ENCODE measurements at places on chromosomes 3 and 15.

DNA sequence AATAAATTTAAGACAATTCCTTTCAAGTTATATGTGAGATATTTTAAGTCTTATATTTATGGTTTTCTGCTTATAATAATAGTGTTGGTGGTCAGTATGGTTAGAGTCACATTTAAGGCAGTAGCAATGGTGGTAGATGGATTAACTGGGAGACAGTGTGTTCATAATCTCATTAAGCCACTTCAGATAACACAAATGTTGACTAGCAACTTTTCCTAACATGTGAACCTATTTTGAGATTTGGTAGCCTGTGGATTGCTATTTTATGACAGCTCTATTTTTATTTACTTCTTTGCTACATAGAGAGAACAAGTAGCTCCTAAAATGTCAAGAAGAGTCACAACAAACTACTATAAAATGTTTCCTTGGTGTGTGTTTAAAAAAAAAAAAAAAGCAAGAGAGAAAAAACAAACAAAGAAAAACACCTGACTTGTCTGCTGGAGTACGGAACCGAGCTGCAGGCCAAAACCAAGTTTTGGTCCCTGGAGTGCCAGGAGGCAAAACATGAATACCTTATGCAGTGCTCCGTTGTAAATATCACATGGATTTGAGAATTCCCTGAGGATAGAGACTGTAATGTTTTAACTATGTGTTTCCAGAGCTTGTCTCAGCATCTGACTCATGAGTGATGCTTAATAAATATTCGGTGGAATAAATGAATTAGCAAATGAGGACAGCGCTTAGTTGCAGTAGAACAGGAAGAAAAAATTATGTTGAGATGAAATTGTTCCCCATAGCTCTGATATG, 457.1 kb upstream of the ROBO2 start:
- DNase-seq: no peak

DNA sequence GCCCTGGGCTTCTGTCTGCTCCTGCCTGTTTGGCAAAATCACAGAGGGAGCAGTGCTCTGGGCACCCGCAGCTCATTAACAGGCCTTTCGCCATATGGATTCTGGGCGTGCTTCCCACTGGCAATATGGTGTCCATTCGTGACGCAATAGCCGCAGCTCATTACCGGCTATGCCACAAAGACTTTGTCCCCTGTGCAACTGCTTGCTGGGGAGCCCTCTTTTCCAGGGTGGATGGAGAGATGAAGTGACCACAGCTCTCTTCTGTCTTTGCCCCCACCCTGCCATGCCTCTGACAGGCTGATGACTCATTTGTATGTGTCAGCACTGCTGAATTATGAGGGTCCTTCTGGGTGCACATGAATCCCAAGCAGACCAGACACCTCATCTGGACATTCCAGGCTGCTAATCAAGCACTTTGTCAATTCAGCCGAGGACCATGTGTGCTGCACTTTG, 214.3 kb upstream of the FEZF2 start:
- no peak for DNase-seq

GRCh38 chr3:134351427-134351826, 22.8 kb downstream of the AMOTL2 start:
- DNase-seq: no peak

GRCh38 chr3:113040231-113040630, 49.4 kb downstream of the GTPBP8 start:
- no peak for DNase-seq

- DNase-seq: peak; percentile 42
Observed at GRCh38 chr3:5806192-5806591, 618.7 kb downstream of the EDEM1 start.

DNA sequence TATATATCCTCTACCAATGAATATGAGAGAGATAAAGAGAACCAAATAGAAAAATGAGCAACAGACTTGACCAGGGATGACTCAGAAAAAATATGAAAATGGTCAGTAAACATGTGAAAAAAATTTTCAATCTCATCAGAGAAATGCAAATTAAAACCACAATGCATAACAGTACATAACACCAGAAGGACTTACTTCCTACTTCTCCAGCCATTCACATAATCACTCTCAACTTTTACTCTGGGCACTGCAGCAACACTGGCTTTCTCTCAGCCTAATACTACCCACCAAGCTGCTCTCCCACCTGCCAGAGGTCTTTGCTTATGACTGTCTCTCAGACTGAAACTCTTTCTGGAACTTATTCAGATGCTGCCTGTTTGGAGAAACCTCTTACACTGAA, 49.4 kb downstream of the DPH6 start:
- DNase-seq: no peak

DNA sequence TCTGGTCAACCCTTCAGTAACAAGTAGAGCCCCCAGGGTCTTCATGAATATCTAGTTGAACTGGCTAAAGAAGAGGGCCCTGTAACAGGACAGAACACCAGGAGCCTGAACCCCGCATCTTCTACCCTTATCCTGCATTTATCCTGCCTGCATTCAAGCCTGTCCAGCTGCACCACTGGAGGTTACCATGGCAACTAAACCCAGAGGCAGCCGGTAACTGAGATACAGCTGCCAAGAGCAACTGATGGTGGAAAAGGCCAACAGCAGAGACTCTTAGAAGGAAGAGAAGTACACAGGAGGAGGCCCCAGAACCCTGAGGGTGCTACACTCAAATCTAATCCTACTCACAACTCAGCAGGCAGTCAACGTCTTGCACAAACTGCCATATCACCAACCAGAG, 3.7 kb upstream of the PRKAR2A start:
- DNase-seq: no peak

DNA sequence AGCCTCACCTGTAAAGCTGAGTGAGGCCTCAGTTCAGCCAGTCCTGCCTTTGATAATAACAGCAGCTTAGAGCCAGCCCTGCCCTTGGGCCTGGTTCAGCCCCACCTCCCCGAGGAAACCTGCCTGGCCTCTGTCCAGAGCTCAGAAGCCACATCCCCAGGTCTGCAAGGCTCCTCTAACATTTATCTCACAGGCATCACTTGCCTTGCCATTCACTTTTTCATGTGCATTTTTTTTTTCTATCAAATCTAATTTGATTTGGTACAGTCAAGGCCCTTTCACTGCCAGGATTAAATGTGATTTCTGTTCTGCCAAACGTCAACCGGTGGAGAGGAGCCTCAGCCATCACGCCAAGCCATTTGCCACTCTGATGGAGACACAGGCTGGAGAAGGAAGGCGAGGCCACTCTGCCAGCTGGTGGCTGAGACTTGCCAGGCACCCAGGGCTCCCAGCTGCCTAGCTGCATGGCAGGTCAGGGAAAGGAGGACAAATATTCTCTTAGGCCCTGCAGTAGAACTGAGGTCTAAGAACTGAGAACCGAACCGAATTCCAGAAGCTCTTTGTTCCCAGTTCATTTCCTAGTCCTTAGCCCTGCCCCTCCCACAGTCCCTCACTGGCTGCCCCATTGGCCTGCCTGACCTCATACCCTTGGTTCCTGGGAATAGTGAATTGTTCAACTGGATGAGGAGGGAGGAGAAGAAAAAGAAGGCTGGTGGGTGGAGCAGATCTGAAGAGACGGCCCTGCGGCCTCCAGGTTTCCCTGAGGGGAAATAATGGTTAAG, 76.4 kb downstream of the SPSB4 start:
- peak; percentile 73 for DNase-seq

DNA sequence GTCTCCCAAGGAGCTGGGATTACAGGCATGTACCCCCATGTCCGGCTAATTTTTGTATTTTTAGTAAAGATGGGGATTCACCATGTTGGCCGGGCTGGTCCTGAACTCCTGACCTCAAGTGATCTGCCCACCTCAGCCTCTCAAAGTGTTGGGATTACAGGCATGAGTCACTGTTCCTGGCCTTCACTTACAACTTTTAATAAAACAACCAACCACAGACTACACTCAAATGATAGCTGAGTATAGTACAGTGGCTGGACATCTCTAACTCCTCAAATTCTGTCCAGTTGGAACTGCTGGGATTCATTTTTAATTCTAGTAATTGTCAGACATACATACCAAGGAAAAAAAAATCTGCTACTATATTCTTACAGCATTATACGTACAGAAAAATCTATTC, 71.0 kb downstream of the PBRM1 start:
- no peak for DNase-seq

DNA sequence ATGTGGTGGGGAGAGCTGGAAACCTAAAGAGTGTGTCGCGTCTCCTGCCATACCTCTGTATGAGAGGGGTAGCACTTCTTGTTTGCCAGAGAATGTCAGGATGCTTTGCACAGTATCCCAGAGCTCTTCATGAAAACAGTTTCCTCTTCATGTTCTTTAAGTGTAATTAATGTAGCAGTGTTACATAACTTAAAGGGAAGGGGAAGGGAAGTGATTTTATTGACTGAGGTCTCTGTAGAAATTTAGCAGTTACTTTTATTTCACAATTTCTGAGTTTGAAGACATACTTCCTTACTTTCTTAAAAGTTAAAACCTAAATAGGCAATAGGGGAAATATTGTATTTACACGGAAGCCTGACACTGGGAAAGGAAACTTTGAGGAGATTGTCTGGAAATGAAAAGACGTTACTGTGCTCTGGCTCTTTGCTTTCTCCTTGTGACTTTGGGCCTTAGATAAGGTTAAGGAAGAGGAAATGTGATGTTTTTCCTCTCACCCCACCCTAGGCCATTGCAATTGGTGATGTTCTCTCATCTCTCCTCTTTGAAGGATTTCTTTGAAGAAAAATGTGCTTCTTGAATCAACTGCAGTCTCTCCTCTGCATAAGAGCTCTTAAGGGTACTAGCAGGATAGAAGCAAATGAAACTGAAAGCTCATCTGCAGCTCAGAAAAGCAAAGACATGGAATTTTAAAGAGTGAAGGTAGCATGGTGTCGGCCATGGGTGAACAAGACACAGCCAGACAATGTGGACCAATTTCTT, 6.0 kb downstream of the NXPE3 start:
- no peak for DNase-seq

GRCh38 chr3:100698736-100699135, 10.6 kb upstream of the TFG start:
- no peak for DNase-seq

GRCh38 chr3:44240061-44240460, 1.6 kb upstream of the TOPAZ1 start:
- no peak for DNase-seq

DNA sequence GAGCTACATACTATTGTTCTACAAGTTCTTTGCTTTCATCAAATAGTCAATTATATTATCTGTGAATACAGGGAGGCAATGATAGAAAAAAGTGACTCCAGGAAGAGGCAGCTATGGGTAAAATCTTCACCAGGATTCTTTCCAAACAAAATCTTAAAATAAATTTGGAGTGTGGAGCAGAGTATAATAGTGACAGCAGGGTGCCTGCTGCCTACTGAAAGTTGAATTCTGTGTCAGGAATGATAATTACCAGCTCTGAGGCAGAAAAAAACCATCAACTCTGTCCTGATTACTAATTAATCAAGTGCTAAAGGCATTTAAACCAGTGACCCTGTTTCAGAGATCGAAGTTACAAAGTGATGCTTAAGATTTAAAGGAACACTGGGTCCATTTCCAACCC, 148.0 kb downstream of the DIPK2A start:
- no peak for DNase-seq

DNA sequence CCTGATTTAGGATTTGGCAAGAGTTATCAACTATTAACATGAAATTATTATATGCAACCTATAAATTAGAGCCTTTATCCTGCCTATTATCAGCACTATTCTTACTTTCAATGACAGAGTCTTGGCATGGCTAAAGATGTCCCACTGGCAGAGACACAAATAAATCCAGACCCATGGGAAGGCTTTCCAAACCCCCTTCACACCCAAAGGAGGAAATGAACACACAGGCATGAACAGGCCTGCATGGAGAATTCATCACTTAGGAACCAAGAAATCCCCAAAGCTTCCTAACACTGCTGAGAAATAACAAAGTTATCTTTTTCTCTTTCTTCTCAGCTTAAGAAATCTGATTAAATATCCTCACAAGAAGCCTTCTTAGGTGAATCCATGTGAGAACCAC, 213.9 kb downstream of the OCA2 start:
- DNase-seq: no peak

GRCh38 chr3:39531066-39531465, 63.6 kb downstream of the MOBP start:
- no peak for DNase-seq

DNA sequence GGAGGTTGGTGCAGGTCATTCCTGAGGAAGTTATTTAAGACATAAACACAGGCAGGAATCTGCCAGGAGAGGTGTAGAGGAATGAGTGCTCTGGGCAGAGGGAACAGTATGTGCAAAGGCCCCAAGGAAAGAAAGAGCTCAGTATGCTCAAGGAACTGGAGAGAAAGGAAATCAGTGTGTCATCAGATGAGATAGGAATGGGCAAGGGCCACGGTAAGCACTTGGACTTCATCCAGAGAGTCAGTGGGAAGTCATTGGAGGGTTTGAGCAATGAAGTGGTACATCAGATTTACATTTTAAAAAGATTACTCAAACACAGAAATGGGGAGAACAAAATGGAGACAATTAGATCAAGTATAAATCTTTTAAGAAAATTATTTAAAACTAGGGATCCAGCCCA, 272.2 kb downstream of the ADAMTSL3 start:
- DNase-seq: no peak

DNA sequence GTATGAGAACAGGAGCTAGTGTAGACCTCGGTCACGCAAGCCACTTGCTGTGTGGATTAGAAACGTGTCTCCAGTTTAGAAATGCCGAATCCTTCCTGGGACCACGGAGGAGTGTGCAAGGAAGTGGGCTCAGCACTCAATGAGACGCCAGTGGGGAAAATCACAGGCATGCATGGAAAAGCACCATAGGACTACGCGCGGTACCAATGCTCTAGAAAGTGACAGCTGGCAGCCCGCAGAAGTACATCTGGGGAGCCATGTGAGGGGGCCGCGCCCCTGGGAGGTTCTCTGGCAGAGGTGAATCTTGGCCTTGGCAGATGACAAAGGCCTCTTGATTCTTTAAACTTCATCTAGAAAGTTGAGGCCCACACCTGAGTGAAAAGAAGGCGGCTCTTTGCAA, 99.3 kb downstream of the LRRK1 start:
- no peak for DNase-seq

- DNase-seq: no peak
Observed at GRCh38 chr3:49410066-49410845, 1.5 kb downstream of the RHOA start.

DNA sequence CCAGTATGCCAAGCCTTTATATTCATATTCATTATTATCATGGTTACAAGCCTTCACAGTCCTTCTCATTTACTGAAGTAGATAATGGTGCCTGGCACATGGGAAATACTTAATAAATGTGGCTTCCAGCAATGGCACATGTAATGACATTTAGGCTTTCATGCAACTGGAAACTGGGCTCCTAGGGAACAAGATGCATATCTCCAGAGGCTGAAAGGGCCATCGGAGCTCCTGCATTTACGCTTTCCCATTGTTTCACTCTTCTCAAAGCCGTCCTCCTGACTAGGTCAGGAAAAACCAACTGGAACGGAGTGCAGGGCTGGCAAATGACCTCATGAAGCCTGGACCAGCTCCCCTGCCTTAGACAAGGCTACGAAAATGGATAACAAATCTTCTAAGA, 474.9 kb downstream of the MAGI1 start:
- no peak for DNase-seq

GRCh38 chr3:145704020-145704419, 457.0 kb downstream of the PLOD2 start:
- no peak for DNase-seq

Data from body of pancreas (tissue), 4 donors.